ENCODE measurements at places on chromosomes 7 and 10.

- no peak for DNase-seq
Observed at GRCh38 chr7:111803015-111803758, 240.9 kb upstream of the IMMP2L start.

- peak; percentile 81 for DNase-seq
Observed at GRCh38 chr10:119542988-119543813, 682 bp upstream of the RGS10 start.

DNA sequence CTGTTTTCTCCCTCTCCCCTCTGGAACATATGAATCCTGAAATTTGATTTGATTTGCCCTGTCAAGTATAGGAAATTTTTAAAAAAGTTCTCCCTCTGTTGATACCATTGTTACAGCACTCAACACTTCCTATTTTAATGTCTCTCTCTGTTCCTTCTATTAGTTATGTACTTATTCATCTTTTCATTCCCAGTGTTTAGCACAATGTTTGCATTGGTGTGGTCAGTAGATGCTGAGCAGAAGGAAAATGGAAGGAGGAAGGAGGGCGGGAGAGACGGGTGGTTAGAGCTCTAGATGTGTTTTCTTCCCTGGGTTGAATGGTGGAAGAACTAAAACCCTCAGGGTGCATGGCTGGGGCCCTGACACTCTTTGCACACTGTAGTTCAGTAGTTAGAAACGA lies 79.5 kb downstream of the WNT2 start:
- DNase-seq = no peak

GRCh38 chr7:120951309-120951699 lies 727 bp downstream of the ING3 start:
- no peak for DNase-seq

GRCh38 chr10:124087672-124088634 lies 5.4 kb downstream of the CHST15 start:
- DNase-seq = no peak

- DNase-seq = no peak
Observed at GRCh38 chr10:22369434-22370072, 24.3 kb downstream of the SPAG6 start.

DNA sequence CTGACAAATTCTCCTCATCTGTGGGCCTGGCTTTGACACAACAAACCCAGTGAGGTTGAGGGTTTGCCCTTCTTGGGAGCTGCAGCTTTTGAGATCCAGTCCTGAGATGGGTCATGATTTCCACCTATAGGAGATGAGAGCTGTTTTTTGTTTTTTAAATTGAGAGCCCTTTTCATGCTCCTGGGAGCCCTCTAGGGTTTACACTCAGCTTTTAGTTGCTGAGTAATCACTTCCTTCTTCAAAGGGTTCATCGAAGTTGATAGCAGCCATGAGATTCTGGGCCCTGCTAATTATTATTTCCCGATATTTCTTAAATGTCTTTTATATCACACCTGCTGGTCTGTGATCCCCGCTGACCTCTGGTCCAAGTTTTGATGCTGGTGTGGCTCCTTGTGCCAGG lies 47.3 kb upstream of the VIPR2 start:
- no peak for DNase-seq

DNA sequence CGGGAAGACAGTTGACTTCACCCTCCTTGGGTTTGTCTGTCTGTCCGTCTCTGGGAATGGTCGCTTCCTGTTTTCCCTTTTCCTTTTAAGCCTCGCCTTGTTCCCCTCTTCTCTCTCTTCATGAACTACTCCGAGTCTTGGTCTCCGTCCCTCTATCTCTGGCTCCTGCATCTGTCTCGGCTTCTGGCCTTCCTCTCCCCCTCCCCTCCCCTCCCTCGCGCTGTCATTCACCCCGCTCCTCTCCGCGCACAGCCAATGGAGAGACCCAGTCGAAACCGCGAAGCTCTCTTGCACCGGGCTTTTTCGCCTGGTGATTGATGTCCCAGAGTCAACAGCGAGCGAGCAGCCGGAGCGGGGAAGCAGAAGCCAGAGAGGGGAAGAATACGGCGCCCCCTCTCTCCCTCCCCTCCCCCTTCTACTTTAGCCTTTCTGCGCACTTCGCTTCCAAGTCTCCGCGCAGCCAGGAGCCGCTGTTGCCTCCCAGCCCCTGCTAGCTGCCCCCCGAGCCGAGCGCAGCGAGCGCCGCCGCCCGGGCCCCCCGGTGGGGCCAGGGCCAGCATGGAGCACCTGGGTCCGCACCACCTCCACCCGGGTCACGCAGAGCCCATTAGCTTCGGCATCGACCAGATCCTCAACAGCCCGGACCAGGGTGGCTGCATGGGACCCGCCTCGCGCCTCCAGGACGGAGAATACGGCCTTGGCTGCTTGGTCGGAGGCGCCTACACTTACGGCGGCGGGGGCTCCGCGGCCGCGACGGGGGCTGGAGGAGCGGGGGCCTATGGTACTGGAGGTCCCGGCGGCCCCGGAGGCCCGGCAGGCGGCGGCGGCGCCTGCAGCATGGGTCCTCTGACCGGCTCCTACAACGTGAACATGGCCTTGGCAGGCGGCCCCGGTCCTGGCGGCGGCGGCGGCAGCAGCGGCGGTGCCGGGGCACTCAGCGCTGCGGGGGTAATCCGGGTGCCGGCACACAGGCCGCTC lies at the start of gene TLX1:
TSS of gene TLX1 (plus strand) at position 317 of the 978 bp plus-strand sequence. CDS start at position 559, 242 bp downstream.
- DNase-seq = peak; percentile 23

- no peak for DNase-seq
Observed at GRCh38 chr7:18570890-18571478, 75.4 kb downstream of the HDAC9 start.

GRCh38 chr7:155531681-155532080 lies 14.7 kb downstream of the CNPY1 start:
- no peak for DNase-seq

DNA sequence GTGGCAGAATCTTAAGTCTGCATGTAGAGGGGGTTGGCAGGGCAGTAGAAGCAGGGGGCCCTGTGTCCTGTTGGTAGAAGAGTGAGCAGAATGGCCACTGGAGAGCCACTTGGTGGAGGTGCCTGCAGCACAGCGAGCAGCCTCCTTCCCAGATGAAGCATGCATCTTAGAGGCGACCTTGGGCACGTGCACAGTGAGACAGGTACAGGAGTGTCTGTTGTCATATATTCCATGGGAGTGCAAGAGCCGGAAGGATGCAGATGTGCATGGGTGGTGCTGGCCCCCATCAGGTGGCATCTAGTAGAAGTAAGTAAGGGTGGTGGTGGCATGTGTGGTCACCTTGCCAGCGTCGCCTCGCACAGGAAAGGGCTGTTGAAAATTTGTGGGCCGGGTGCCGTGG lies 53.9 kb downstream of the CUX1 start:
- no peak for DNase-seq

DNA sequence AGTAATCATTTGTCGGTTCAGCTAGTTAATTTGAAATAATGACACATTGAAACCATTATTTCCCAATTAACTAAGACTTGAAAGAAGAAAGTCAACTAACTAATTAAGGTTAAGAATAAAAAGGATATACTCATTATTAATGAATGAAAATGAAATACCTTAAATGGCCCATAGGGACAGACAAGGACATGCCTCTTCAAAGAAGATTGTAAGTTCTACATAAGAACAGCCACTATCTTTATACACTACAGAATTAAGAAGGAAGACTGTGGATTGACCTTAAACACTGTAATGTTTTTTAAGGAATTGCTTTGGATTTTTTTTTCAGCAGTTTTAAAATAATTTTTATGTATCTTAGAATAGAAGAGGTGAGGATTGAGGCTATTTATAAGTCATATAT lies 60.7 kb downstream of the CSTF2T start:
- DNase-seq = no peak

Data from CD4-positive, alpha-beta T cell treated with Interleukin-17A for 4 hours (primary cell).